Fibroblast of gingiva (primary cell): ENCODE measurements at places on chromosomes 6 and 20.

DNA sequence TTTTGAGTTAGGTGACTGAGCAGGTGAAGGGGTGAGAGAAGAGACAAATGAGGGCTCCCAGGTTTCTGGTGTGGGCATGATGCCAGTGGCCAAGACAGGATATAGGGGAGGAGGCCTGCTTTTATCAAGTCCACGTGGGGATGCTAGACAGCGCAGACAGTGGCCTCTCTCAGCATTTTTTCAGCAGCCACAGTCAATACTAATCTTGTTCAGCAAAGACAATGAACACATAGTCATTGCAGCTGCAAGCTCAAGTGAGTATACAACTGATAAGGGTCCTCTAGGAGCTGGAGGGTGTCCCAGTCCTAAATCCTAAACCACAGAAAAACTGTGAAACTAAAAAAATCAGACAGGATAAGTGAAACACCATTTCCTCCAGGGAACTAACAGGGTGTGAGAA, 48.6 kb downstream of the UQCC1 start:
- DNase-seq: no peak

DNA sequence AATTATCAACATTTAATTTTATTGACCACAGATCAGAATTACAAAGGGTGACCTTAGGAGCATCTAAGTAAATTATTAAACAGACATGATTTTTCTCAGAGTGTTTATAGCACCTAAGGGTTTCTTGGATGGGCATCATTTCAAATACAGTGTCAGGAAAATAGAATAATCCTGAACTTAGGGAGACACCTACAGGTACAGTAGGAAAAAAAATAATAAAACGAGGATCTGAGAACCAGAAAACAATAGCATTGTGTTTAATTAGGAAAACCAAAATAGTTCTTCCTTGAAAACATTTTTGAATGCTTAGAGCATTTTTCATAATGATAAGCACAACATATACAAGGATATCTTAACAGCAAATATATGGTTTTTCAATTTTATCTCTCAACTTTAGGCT, 39.2 kb downstream of the MMUT start:
- no peak for DNase-seq

DNA sequence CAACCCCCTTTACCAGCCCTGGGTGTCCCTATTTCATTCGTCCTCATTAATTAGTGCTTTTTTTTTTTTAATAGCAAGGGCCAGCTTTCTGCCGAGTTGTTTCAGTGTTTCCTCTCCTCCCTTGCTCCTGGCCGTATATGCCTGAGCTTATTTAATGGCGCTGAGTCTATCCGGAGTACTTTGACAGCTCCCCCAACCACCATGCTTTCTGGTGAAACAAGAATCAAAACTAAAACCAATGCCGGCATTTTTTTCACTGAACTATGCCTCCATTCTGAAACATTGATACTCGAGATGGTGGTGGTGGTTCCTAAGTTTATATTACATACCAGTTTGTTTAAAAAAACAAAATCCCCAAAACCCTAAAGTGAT, 1.2 kb downstream of the DCBLD1 start:
- DNase-seq: peak; percentile 21

GRCh38 chr20:8867038-8867740, 201.7 kb upstream of the PLCB4 start:
- DNase-seq: no peak

DNA sequence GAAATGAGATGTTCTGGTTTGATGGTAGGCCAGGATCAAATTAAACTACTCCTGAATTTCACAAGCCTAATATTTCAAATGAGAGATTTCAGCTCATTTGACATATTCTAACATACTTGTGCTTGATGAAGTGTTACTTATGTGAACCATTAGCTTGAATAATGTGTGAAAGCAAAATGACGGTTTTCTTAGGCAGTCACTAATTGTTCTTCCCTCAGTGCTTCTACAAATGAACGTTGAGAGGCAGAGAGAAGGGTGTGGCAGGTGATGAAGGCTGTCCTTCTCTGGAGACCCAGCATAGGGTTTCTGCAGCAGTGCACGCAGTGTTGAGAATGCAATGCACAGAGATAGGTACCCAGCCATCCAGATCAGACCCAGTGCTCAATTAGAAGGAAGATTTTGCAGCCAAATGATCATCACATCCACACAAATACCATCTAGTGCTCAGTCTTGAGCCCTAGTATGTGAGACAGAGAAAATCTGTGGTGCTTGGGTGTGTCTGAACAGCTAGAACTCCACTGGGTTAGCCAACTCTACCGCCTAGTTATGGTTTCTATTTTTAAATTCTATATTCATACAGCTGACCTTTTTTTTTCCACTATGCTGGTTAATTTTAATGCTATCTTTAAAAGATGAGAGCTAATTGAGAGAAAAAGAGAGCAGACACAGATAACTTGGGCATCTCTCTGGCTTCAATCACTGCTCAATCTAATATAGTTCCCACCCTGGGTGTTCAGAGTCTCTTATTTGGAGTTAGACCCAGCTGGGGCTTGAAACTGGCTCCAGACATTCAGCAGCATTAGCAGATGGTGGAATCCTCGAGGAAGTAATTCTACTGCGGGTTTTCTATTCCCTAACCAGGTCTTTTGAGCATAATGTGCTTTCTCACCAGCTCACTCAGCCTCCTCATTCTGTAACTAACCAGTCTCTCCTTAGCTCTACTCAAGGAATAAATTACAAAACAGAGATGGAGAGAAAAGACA, 4.4 kb upstream of the MYLIP start:
- no peak for DNase-seq

- no peak for DNase-seq
Measured at GRCh38 chr6:162184465-162184864, 543.1 kb downstream of the PRKN start.

- DNase-seq: no peak
Measured at GRCh38 chr20:34557936-34558319, 590 bp upstream of the MAP1LC3A start.

- DNase-seq: no peak
Measured at GRCh38 chr20:44361021-44361420, 5.5 kb downstream of the HNF4A start.

DNA sequence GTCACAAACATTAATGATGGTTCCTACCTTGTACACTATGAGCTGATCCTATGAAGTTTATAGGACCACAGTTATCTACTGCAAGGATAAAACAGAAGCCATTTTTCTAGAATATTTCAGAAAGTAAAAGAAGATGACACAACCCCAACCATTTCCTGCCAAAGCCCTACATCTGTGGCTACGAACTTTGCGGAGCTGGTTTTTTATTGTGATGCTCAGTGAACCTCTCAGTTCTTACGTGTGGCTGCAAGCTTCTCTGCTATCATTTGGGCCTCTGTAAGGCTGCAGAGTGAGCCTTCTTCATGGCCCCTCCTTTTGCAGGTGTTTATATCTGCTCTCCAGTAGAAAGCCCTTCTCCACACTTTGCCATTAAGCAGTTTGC, 17.8 kb upstream of the TAGAP start:
- no peak for DNase-seq

GRCh38 chr6:167420177-167420576, 95.3 kb downstream of the TTLL2 start:
- no peak for DNase-seq

- DNase-seq: peak; percentile 66
Measured at GRCh38 chr6:31087494-31088089, 24.8 kb downstream of the C6orf15 start.

- no peak for DNase-seq
Measured at GRCh38 chr6:82216549-82216948, 31.0 kb downstream of the IBTK start.

GRCh38 chr20:32623667-32624157, 38.6 kb upstream of the NOL4L start:
- no peak for DNase-seq

DNA sequence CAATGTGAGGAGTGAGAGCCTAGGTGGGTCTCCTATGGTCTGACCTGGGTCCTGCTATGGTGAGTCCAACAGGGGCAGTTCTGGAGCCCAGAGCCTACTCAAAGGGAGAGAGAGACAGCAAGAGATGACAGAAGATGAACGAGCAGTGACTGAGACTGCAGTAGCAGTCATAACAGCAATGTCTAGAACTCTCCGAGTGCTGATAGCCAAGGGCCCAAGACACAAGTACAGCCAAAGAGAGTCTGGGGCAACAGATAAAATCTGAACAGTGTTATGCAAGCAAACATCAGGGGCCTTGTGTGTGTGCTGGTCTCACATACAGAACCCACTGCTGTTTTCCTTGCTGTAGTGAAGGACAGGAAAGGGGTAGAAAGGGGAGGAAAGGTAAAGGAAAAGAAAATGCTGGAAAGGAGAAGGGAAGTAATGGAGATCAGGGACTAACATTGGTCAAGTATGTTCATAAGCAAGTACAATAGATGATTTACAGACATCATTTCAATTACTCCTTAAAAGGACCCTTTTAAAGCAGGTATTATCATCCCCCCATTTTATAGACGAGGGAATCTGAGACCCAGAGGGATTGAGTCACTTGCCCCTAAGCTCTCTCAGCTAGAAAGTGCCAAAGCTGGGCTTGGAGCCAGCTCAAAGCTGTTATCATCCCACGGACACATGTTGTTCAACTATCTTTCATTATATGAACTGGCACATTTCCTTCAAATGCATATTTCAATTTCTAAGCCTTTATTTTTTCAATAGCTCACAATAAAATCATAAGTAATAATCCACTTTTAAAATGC, 182.3 kb upstream of the RAB32 start:
- peak; percentile 35 for DNase-seq

GRCh38 chr6:147972448-147972847, 370.2 kb upstream of the SASH1 start:
- DNase-seq: no peak

- DNase-seq: peak; percentile 30
Measured at GRCh38 chr6:41463062-41463930, 82.9 kb upstream of the FOXP4 start.

GRCh38 chr6:123064038-123064437, 68.0 kb downstream of the CLVS2 start:
- no peak for DNase-seq

- no peak for DNase-seq
Measured at GRCh38 chr6:150004101-150004782, 21.1 kb downstream of the RAET1L start.

DNA sequence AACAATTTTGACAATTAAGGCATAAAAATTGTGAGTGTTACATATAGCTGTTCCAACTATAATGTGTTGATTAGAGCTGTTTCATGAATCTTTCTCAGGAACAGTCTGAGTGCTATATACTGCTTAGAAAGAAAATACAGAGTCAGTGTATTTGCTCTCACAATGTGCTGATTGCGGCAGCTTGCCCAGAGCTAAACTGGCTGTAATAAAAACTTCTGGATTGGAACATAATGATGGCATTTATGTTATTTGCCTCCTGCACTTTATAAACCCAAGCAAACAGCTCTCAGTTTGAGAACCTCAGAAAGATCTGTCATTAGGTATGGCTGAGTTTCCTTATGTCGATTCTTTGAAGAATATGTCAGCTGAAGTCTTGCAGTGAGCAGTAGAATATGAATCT, 29.5 kb downstream of the FLRT3 start:
- no peak for DNase-seq

- peak; percentile 36 for DNase-seq
Measured at GRCh38 chr6:332671-333070, 40.4 kb downstream of the DUSP22 start.

DNA sequence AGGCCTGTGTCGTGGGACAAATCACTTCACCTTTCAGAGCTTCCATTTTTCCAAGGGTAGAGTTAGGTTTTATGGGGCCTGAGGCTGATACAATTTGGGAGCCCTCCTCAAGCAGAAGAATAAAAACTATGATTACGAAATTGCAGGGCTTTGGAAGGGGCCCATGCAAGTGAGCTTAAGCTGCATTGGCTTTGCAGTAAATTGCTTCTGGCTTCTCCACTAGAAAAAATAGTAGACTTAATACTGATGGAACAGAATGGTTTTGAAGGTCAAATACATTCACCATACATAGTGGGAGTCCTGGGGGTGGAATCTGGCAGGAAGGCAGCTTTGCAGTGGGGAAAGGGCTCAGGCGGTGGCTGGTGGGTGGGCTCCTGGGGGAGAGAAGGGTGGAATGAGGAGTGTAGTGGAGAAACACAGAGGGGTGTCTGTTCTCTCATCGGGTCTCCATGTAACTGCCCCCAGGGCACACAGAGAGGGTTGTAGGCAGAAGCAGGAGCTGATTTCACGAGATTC, 55.9 kb upstream of the RNF24 start:
- DNase-seq: peak; percentile 27

GRCh38 chr6:145276756-145277155, 458.6 kb downstream of the EPM2A start:
- DNase-seq: no peak

DNA sequence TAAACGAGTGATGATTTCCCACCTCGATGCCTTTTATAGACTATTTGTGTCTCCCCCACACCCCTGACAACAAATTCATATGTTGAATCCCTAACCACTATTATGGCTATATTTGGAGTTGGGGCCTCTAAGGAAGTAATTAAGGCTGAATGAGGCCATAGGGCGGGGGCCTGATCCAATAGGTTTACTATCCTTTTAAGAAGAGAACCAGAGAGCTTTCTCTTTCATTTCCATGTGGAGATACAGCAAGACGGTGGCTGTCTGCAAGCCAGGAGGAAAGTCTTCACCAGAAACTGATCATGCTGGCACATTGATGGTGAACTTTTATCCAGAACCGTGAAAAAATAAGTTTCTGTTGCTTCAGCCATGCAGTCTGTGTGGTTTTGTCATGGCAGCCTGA, 38.9 kb upstream of the CLIC5 start:
- DNase-seq: no peak

- DNase-seq: no peak
Measured at GRCh38 chr6:170284126-170284773, 6.6 kb downstream of the DLL1 start.

DNA sequence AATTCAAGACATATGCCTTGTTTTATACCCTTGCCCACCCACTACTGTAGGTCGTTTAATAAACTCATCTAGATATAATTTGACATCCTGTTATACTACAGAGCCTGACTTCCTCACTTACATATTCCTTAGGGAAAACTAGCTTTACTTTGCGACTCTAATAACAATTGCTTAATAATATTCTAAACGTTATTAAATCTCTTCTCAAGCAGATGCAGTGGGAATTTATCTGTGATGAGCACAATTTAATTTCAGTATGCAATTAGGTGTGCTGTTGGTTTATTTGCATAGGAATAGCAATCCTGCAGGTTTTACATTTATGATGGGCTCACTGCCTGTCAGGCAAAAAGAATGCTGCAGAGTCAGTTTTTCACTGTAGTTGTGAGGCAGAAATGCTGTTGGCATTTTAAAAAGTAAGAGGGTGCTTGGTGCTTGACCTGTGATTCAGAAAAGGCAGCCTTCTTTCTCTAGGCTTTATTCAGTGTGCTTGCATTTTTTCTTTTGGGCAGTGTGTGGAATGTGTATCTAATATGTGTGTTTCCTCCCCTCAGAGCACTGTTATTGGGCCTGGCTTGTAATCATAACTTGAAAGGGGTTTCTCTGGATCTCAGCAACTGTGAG, 152.3 kb upstream of the SCGN start:
- DNase-seq: no peak

DNA sequence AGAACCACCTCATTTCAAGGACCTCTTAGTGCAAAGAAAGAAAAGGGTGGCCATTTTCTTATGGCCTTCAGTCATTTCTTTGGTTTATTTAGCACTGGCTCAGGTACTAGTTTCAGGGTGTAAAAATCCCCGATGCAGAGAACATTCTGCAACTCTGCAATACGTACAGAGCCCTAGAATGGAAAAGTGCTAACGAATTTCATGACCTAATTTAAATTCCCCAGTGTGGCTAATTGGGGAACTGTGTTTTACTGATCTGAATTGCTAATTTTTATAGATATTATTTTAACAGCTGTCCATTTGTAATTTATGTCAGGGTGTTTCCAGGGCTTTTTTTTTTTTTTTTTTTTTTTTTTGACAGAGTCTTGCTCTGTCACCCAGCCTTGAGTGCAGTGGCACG, 160.7 kb downstream of the UST start:
- DNase-seq: no peak
